ENCODE measurements at places on chromosomes 4 and X.

- no peak for DNase-seq
Measured at GRCh38 chr4:159071178-159071968, 31.5 kb upstream of the RAPGEF2 start.

DNA sequence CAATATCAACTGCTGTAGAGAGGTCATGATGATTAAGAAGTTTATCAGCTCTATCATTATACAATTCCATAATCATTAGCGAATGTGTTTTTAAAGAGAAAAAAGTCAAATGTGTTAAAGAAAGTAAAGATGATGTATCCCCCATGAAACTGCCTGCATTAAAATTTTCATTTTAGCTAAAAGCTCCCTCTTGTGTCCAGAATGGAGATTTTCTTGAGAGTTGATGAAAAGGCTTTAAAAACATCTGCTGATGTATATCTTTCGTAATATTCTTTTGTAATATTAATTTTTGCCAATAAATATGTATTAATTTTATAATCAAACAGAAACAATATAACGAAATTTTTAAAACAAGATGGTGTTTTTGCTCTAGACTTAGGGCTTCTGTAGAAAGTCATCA, 52.1 kb upstream of the LHFPL1 start:
- DNase-seq = no peak

GRCh38 chrX:73214426-73215094, at the start of gene NAP1L2:
Gene NAP1L2 (minus strand): TSS chrX:73214851. CDS start chrX:73214492, 359 bp downstream.
- DNase-seq = no peak

- DNase-seq = no peak
Measured at GRCh38 chr4:156971676-156972378, at the start of gene PDGFC. Gene PDGFC (minus strand): TSS chr4:156971799. CDS start chr4:156970903, 896 bp downstream.

DNA sequence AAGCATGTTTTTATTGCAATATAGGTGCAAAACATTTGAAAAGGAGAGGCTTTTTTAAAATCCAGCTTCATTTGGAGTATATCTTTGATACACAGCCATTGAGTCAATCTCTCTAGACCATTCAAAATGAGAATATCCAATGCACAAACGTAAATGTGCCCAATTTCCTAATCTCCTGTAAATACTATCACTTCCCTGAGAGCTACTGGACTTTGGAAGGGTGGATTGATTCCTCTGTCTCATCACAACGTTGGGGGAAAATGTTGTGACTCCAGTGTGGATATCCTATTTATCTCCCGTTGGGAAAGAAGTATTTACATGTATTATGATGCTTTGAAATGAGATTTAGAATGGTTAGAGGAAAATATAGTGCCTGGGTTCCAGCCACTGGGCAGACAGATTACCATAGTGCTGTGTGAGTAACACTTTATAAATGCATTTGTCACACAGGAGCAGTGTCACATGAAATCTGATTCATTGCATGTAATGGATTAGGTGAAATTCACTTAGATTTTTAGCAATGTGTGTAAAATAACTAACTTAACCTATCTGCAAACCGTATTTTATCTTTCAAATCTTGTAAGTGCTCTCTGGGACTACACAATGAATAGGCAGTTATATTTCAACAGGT, 64.4 kb upstream of the VCX3A start:
- no peak for DNase-seq

- DNase-seq = no peak
Measured at GRCh38 chr4:127501103-127501502, 131.7 kb upstream of the INTU start.

DNA sequence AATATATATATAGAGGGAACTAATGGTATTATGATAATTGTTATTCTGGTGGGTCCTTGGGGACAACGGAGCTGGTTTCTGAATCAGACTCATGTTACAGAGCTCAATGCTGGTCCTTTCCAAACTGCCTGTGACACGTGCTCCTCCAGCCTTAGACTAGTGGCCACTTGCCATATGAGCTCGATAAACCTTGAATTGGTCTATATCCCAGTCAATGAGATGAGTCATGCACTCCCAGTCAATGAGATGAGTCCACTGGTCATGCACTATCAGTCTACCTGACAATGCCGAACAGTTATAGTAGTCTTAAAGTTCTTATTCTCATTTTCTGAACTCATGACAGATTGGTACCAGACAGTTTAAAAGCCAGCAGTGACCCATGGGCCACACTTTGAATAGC, 325.2 kb downstream of the LDB2 start:
- DNase-seq = no peak

DNA sequence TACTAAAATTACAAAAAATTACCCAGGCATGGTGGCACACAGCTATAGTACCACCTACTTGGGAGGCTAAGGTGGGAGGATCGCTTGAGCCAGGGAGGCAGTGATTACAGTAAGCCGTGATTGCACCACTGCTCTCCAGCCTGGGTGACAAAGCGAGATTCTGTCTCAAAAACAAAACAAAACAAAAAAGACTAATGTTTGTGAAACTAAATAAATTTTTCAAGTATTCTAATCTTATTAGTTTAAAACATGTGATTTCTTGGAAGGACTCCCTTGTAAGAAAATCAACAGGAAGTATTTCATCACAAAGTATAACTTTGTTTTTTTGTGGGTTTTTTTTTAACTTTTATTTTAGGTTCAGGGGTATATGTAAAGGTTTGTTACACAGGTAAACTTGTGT, 89.6 kb downstream of the EGF start:
- no peak for DNase-seq

GRCh38 chrX:132481449-132481848, 7.4 kb downstream of the MBNL3 start:
- no peak for DNase-seq

Data from stimulated activated CD8-positive, alpha-beta memory T cell treated with anti-CD3 and anti-CD28 coated beads, Interleukin-7, amount 100 ng/mL, for 1 hour (primary cell).